Stimulated activated CD4-positive, alpha-beta T cell treated with anti-CD3 and anti-CD28 coated beads, Interleukin-15, amount 100 ng/mL, for 1 hour (primary cell): ENCODE measurements at places on chromosomes 1 and 21.

DNA sequence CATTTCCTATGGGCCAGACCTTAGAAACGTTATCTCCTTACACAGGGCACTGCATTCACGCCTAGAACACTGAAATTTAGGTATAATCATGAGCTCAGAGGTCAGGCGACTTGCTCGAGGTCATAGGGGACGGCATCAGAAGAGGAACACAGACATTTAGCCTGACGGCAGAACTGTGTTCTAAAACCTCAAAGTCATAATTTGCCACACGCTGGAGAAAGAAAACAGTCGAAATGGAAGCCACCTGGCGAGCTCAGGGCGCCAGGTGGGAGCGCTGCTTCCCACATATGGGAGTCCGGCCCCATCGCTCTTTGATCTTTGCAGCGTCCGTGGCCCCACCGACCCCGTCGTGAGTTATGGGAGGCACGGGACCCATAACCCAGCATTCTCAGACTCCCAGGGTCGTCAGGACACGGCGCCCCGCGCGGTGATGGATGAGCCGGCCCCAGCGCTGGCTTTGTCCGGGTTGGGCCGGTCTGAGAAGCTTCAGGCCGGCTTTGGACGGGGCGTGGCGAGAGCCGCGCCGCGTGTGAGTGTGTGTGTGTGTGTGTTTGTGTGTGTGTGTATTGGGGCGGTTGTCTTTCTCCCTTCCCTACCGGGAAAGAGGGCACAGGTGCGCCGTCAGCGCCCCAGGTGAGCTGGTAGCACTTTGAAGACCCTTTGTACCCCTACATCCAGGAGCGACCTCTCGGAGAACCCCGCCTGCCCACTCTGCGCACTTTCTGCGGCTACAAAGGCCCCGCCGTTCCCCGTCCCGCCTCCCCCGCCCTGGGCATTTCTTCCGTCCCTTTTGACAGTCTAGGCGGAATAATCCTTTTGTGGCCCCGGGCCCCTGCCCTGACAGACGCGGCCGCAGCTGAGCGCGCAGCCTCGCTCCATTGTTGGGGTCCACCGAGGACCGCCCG is 861 bp upstream of the DRAXIN start:
- no peak for DNase-seq

DNA sequence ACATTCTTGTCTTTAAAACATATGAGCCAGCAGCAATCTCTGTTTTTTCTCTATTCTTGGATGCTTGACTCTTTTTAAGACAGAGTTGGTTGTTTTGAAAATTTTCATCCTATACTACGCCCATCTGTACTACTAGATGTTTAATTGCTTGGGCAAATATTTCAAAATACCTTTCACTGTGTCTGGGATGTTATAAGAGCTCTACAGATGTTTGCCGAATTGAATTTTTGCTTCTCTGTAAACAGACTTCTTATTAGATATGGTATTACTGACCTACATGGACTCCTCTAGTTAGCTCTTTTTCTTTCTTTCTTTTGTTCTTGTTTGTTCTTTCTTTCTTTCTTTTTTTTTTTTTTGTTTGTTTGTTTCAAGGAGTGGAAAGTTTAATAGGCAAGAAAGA is 345.1 kb downstream of the ST6GALNAC3 start:
- DNase-seq, result no peak

DNA sequence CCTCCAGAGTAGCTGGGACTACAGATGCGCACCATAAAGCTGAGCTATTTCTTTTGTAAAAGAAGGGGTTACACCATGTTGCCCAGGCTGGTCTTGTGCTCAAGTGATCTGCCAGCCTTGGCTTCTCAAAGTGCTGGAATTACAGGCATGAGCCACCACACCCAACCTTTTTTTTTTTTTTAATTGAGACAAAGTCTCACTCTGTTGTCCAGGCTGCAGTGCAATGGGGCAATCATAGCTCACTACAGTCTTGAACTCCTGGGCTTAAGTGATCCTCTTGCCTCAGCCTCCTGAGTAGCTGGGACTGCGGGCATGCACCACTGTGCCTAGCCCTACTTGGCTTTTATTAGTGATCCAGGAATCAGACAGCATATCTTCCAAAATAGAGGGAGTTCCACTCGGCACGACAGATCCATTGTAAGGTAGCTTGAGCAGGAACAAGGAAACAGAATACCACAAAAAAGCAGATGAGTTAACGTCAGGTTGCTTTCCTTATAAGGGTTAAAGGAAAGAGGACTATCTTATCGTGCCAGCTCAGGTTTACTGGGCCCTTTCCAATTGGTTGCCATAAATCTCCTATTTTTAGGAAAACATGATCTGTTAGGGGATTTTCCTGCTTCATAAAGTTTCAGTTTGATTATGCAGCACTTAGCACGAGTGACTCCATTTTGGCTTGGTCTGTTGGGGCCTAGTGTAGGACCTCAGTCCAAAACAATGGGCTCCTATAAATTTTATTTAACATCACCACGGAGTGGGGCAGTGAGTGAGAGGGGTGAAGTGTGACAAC is 45.2 kb downstream of the NENF start:
- no peak for DNase-seq

GRCh38 chr21:34835526-34835925 is 166.7 kb downstream of the CLIC6 start:
- no peak for DNase-seq

GRCh38 chr1:75719810-75720209 is 4.7 kb upstream of the ACADM start:
- no peak for DNase-seq

GRCh38 chr1:30417701-30418046 is 305.7 kb downstream of the MATN1 start:
- DNase-seq, result no peak
